NCI-H2081 treated with DMSO at 0.1 percent for 48 hours (cell line): ENCODE measurements at places on chromosomes 13 and 19.

GRCh38 chr19:3546119-3546518, 7.1 kb downstream of the TEKTIP1 start:
- DNase-seq = no peak

- no peak for DNase-seq
Measured at GRCh38 chr13:36530861-36531590, 98.7 kb downstream of the CCNA1 start.

DNA sequence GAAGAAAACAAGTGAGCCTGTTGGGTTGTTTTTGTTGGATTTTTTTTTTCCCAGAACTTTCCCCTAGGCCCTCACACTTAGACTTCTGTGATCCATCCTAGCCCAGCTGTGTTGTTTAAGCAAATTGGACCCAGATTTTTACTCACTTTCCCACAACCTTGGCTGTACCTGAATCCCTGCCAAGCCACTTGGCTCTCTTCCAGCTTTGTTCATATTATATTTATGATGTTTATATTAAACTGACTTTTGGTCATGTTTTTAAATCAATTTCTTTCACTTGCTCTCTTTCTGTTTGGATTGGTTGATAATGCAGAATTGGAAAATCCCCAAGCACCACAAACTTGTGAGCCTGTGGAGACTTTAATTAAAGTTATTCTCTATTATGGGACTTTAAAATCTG, 16.6 kb downstream of the OLFM4 start:
- no peak for DNase-seq

DNA sequence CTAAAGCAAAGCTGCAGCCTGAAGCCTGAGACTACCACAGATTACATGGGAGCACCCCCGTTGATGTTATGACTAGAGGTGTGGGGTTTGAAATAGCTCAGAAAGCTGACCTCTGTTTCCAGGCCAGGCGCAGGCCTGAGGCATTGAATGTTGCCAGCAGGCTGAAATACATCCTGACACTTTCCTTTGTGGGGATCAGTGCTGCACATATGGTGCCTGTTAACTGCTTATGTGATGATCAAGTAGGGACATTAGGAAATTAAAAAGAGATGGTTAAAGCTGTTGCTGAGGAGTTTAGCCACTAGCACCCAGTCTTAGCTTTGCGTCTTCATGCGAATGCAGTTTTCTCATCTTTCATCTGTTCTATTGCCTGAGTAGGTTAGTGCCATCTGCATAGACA, 83.2 kb downstream of the CCNA1 start:
- DNase-seq = no peak

DNA sequence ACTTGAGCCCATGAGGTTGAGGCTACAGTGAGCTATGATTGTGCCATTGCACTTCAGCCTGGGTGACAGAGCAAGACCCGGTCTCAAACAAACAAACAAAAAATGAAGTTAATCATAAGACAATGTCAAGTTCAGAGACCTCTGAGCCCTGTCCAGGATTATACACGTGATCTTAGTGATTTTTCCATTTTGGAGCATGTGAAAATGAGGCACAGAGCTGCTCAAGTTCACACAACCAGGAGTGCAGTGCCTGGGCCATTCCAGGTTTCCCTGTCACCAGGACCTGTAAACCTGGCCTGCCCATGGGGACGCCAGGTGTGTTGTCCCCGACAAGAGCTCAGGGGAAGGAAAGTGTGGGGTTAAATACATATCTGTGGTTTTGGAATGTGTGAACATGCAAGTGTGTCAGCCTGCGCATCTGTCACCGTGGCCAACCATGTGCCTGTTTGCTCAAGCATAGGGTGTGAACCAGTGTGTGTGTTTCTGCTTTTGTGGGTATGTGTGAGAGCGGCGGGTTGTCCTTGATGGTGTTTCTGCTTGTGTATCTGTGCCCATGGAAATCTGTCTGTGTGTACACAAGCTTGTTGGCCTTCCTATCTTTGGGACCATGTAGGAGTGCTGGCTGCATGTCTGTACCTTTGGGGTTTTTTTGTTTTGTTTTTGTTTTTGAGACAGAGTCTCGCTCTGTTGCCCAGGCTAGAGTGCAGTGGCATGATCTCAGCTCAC, 1.5 kb upstream of the FXYD1 start:
- DNase-seq = no peak

GRCh38 chr13:73335944-73336343, 277.1 kb downstream of the KLF5 start:
- DNase-seq = no peak

DNA sequence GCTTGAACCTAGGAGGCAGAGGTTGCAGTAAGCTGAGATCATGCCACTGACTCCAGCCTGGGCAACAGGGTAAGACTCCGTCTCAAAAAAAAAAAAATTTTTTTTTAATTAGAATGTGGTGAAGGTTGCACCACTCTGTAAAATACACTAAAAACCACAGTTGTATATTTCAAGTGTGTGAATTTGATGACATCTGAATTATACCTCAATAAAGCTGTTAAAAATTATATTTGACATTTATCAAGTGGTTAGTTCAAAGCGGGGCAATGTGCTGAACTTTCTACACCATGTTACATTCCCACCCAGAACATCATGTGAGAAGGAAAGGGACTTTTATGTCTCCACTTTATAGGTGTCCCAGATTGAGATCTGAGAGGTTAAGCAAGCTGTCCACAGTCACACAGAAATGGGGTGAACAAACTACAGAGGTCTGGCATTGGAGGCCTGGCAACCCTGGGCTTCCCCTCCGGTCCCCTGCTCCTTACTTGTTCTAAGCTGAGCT, 5.9 kb upstream of the S1PR5 start:
- no peak for DNase-seq
